ENCODE measurements at places on chromosomes 1 and 21.

DNA sequence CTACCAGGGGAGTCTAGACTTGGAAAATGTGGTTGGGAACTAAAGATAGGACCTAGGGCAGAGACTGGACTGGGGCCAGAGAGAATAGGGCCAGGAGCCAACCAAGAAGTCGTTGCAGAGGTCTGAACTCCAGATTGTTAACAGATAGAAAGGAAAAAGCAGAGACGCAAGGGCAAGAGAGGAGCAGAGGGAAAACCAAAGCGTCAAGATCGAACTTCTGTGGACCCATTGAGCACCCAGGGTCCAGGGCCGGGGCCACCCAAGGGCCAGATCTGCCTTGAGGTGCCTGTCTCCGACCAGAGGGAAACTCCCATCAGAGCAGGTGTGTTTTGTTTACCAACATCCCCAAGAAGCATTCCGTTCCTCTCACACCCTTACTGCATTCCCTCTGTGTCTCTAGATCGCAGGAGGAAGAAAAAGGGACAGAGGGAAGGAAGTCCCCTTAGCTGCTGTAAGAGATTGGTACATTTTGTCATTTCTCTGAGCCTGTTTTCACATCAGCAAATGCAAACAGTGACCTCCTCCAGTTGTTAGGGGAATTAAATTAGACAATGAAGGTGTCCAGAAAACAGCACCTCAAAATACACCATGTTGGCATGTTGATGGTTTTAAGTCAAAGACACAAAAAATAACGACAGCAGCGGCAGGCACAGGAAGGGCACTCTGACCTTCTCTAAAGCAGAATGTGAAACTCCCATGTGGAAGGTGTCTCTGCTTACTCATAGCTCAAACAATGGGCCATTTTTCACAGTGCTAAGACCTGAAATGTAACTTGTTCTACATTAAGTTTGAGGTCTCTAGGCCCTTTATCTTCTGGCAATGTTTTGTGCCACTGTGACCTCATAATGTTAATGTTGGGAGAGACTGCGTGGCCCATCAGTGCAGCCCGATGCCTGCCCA, 105.8 kb upstream of the RAB4A start:
- no peak for DNase-seq

- no peak for DNase-seq
Observed at GRCh38 chr1:44146536-44147361, 5.3 kb upstream of the KLF18 start.

GRCh38 chr1:97906567-97907241, 14.1 kb downstream of the DPYD start:
- DNase-seq, result no peak

GRCh38 chr21:15445327-15445726, 284.5 kb upstream of the USP25 start:
- no peak for DNase-seq

- DNase-seq, result no peak
Observed at GRCh38 chr1:14826172-14826636, 227.7 kb downstream of the KAZN start.
